ENCODE measurements at places on chromosomes 12 and 14.
A peak's percentile ranks its signal among the peaks of the same experiment; 100 is the strongest.

DNA sequence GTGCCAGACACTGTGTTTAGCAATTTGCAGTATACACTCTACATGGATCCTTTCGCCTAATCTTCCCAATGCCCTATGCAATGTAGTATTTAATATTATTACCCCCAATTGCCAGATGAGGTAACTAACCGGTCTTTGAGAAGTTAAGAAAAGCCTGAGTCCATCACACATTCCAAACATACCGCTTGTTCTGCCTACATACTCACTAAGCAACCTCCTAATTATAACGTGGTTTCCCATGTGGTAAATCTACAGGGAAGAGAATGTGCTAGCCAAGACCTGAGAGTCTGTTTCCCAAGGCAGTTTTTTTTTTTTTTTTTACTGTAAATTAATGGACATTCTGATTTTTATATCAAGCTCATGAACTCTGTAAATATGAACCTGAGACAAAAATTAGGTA lies 37.2 kb downstream of the ATP2B1 start:
- no peak for DNase-seq

- peak; percentile 32 for DNase-seq
Measured at GRCh38 chr14:92615451-92615850, 101.9 kb downstream of the RIN3 start.

DNA sequence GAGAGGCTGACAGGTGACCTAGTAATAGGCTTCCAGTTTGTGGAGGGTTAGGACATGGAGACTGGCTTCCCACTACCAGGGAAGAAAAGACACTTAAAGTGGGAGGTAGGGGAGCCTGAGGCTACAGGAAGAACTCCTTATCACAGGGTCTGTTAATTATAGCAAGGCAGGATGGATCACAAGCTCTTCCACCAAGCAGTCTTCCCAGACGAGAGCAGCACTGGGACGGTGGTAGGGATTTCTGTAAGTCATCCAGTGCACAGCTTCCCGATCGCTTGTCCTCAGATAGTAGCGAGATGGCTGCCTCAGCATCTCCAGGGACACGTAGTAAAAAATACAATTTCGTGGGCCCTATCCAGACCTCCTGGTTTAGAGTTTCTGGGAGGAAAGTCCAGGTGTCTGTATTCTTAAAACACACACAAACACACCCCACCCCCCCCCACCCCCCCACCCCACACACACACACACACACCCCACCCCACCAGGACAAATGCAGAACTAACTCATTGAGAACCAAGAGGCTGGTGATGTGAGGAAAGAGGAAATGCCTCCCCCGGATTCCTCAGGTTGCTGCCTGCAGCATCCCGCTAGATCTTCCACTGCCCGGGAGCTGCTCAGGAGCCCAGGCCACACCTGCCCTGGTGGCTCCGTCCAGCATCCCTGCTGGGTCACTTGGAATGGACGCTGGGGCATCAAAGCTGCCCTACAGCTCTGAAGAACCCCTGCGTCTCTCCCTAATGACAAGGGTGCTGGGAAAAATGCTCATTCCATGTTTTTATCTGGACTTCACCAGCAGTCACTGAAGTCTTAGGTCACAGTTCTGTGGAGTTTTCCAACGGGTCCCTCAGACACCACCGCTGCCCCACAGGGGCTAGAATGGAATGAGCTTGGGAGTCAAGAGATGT lies 307.2 kb downstream of the CACNA1C start:
- no peak for DNase-seq

- peak; percentile 29 for DNase-seq
Measured at GRCh38 chr12:22334410-22335100, at the start of gene ST8SIA1. TSS of gene ST8SIA1 (minus strand) at chr12:22334707. CDS start at chr12:22334232, 475 bp downstream.

GRCh38 chr14:71117839-71118743 lies 210.8 kb downstream of the PCNX1 start:
- no peak for DNase-seq

GRCh38 chr14:90274019-90274418 lies 17.7 kb downstream of the PSMC1 start:
- no peak for DNase-seq

DNA sequence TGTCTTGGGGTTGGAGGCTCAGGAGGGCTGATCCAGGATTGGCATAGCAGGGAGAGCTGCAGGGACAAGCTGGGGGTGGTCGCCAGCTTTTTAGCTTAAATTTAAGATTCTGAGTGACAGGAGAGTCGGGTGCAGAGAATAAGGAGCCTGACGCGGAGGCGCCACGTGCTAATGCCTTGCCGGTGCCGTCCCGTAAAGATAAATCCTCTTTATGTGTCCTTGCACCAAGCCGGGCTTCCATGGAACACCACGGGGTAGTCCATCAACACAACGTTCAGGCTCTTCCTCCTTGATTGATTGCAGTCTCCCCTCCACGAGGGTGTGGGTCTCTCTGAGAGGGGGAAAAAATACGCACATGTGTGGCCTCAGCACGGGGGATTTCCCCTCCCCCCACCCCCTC lies 3.9 kb downstream of the DLK1 start:
- no peak for DNase-seq

GRCh38 chr14:28762955-28763326 lies 3.6 kb upstream of the FOXG1 start:
- DNase-seq = no peak

DNA sequence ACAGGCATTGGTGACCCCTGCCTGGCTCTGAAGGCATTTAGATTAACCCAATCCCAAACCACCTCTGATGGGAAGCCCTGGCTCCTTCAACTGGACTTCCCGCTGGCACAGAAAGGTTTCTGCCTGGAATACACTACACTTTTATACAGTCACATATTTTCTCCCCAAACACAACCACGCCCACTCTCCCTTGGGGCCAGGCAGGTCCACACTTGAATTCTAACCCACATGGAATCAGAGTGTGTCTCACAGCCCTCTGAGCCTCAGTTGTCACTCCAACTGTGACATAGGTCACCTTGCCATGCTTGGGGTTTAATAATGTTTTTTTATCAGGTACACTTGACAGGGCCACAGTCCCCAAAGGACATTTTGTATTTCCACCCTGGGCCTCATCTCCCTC lies 368.6 kb downstream of the BCL11B start:
- DNase-seq = no peak

GRCh38 chr12:27960821-27961220 lies 11.7 kb downstream of the PTHLH start:
- DNase-seq = no peak

DNA sequence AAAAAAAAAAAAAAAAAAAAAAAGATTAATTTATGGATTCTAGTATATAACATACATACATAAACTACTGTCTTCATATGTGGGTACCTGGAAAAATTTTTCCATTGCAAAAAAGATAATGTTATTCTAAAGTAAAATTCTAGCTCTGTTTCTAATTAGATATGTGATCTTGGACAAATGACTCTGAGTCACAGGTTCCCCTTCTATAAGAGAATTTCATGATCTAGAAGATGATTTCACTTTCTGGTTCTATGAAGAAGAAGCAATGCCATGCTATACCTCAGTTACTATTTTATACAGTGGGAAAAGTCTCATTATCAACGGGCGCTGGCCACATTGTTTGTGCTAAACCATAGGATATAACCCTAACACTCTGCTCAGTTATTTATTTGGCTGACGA lies 351.3 kb downstream of the ZFP36L1 start:
- no peak for DNase-seq

DNA sequence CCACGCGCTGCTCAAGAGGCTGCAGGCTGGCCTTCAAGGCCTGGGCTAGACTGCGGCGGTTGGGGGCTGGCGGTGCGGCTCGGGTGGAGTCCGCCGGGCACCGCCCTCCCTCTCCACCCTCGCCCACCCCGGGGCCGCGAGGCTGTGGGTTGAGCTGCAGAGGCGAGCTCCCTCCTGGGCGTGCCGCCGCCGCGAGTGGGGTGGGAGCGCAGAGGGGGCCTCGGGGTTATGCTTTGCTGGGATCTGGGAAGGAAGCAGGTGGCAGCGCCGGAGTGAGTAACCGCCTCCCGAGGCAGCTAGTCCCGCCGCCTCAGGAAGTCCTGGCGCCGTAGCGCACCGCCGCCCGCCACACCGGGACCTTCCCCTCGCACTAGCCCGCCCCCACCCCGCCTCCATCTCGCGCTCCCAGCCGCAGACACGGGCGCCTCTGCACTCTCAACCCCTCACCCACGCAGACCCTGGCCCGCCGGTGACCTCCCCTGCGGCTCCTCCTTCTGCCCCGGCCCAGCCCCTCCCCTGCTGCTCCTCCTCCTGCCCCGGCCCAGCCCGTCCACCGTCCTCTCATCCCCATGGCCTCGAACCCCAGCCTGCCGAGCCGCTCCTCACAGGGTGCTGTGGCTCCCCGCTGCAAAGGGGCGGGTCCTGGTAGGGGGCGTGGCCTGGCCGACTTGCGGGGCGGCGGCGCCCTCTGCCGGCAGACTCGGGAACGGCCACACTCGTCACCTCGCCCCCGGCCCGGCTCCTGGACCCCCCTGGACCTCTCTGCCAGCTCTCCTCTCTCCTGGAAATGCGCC lies 16.6 kb downstream of the TAMALIN start:
- DNase-seq = peak; percentile 82

GRCh38 chr12:130158754-130159059 lies 3.6 kb upstream of the FZD10 start:
- DNase-seq = no peak

- no peak for DNase-seq
Measured at GRCh38 chr12:32107359-32108267, 966 bp downstream of the BICD1 start.

DNA sequence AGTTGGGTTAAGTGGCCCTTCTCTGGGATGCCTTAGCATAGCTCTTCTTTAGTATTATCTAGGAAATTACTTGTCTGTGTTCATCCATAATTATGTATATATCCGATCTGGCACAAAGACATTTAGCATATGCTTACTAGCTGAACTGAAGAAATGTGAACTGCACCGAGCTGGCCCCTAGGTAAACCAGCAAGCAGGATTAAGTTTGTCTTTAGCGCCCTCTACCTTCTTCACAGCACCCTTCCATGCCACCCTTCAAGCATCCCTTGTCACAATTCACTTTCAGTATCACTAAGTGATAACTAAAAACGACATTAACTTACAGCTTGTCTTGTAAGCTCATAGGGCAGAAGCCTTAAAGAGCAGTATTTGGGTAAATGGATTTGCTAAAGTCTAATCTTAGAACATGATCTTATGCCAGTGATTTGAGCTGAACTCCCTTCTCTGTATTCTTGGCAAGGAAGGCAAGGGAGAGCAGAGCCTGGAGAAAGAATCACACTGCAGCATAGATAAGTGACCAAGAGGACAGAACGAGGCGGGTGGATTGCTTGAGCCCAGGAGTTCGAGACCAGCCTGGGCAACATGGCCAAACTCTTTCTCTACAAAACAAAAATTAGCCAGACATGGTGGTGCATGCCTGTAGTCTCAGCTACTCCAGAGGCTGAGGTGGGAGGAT lies 2.6 kb upstream of the HAL start:
- DNase-seq = peak; percentile 7

DNA sequence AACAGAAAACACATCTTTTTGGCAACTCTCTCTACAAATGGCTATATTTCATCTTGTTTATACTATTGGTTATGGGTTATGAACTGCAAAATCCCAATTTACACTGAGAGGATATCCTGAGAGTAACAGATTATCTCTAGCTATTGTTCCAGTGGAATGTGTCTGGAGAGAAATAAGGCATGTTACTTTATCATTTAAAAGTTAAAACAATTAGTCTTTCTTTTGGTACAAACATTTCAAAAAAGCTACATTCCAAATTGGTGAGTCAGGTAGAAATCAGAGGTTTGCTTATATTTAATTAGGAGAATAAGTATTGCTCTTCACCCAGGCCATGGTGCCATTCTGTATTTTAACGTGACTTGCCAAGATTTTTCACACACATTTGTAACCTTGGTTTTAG lies 411.6 kb downstream of the CCER1 start:
- no peak for DNase-seq

- no peak for DNase-seq
Measured at GRCh38 chr14:99425272-99425681, 55.4 kb downstream of the SETD3 start.

DNA sequence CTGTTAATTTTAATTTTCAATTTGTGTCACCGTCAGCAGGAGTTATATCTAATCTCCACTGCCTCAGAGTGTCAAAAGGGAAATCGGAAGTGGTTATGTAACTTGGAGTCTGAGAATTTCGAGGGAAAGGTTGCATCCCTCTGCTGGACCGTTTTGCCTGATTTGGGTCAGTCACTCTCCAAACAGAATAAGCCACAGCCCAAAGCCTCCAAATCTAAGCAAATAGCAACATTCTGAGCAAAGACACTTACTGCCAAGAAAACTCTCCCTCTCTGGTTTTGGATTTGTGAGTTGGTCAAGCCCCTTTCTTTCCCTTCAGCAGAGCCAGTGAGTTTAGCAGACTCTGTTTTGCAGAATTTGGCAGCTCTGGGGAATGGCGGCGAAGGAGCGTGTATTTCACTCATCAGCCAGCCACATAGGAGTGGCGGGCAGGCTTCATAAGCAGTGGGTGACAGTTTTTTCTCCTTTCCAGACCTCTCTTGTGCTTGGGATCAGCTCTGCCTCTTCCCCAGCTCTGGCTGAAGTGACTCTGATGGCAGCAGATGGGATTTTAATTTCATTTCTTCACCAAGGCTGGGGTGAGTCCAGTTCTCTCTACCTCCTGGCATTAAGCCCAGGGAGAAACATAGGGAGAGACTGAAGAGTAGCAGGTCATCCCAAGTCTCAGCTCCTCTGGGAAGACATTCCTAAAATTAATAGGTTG lies 218.7 kb upstream of the NOS1 start:
- DNase-seq = no peak

DNA sequence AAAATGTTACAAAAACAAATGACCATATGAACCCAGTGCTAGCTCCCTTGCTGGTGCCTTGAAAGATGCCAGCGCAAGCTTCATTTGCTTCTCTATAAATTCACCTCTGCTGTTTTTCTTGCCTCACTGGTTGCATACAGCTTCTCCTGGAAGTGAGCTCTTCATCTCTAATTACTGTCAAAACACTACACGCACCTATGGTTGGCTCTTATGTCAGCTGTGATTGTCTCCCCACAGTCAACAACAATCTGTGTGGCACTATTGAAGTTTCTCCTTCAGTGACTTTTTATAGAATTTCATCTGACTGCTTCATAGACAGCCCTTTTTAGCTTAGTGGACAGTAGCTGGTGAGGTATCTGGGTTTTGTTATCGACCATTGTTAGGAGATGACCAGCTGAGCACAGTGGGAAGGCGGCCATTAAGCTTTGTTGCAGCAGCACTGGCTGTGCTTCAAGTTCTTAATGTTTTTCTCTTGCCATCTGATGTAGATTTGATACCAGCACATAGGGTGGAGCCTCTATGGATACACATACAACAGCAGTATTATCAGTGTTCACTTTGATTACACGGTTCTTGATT lies 131.8 kb downstream of the KITLG start:
- DNase-seq = no peak

DNA sequence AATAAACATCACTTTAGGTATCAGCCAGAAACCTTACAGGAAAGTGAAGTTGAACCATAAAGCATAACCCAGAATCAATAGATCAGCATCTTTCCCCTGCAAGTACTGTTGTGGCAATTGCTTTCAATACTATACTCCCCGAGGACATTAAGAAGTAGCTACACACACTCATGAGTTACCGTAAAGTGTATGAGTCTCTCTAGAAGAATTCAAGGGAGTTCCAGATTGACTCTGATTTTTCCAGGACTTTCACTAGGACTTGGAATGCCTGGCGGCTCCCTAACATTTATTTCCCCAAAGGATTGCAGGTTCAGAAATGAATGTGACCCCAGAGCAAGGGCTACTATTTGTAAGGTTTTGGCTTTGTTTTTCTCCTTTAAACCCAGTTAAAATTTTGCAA lies 465.4 kb upstream of the MDGA2 start:
- no peak for DNase-seq
